Activated CD8-positive, alpha-beta memory T cell treated with anti-CD3 and anti-CD28 coated beads for 4 hours (primary cell): ENCODE measurements at places on chromosomes 4 and X.

- no peak for DNase-seq
These were observed 176.5 kb upstream of the NRK start for GRCh38 chrX:105645667-105646357.

DNA sequence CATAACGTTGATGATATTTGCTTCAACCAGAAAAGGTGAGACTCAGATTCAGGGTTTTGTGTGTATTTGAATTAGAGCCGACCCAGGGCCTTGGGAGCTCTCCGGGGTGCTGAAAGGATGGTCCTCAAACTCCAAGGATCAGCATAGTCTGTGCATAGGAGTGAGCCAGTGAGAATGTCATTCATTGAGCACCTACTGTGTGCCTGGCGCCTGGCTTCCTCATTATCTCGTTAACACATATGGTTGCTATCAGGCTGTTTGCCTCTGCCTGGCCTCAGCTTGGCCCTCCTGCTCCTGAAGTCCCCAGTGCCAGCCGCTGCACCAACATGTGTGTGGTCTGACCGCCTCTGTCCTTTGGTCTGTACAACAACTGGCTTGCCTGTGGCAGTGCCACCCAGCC, 25.1 kb upstream of the JAKMIP1 start:
- no peak for DNase-seq

DNA sequence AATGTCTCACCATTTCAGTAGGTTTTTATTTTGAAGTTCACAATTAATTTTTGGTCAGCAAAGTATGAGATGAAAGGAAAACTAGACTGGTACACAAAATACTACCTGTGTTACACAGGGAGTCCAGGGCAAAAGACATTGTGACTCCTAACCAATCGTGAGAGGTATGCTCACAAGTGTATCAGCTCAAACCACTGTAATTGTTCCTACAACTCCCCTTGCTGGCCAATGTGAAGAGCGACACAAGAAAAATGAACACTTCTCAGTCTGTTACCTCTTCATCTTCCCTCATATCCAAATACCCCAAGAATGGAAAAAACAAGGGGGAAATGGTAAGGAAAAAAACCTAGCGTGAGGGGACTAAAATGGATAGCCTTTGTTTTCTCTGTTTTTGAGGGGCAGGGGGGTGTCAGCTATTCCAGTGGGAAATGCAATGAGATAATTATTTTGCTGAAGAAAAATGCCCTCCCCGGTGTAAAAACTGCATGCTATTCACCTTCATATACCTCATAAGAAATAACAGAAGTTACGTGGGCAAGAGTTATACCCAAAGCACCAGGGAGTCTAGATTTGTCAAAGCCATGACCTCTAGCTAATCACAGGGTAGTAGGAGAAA, 30.6 kb upstream of the NSUN7 start:
- DNase-seq = no peak

GRCh38 chr4:9812501-9813340, 31.3 kb downstream of the DRD5 start:
- no peak for DNase-seq

DNA sequence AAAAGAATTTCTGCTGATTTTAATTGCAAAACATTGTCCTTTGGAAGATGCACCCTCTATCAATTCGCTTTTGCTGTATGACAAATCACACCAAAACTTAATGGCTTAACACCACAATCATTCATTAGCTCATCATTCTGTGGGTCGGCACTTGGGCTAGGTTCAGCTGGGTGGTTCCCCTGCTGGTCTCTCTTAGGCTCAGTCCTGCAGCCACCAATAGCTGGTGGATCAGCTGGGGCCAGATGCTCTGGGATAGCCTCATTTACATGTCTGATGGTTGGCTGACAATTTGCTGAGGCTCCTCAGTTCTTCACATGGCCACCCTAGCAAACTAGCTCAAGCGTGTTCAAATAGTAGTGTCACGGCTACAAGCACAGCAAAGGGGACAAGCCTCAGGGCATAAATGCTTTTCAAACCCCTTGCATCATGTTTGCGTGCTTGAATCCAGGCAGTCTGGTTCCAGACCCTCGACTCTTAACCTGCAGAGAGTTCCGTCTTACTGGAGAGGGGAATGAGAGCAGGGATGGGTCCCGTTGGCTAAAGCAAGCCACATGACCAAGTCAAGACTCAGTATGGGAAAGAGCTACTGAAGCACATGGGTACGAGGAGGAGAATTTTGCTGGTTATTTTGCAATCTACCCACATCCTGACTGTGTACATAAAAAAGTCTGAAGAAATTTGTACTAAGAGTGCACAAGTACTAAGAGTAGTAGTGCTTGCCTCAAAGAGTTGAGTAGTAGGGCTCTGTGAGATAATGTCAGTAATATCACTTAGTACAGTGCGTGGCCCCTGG, 7.5 kb upstream of the ACSL1 start:
- no peak for DNase-seq
